H1 (cell line): ENCODE measurements at places on chromosomes 5 and 9. TPM values are rescaled to one million over a fixed set of nuclear protein-coding genes. Genes with fewer than 3 reads are reported as not detected.

UBE2QL1 gene
- 0.43 and 0.44 TPM in 2 replicates for total RNA-seq

GRCh38 chr9:126532489-126532888, 81.2 kb upstream of the LMX1B start:
- H3K36me3 ChIP-seq: no peaks in the 10 kb centered on the region
- H3K27me3 ChIP-seq: peaks cover 8% of the 10 kb centered on the region
- H3K4me1 ChIP-seq: peaks cover 16% of the 10 kb centered on the region
- H3K27ac ChIP-seq: no peak overlapping the region

GRCh38 chr9:117596678-117597077, 107.5 kb upstream of the TLR4 start:
- H3K27me3 ChIP-seq: no peaks in the 10 kb centered on the region
- H3K27ac ChIP-seq: no peak overlapping the region
- peaks cover 16% of the 10 kb centered on the region; the same call in 1 of the 2 replicates for H3K4me1 ChIP-seq

DNA sequence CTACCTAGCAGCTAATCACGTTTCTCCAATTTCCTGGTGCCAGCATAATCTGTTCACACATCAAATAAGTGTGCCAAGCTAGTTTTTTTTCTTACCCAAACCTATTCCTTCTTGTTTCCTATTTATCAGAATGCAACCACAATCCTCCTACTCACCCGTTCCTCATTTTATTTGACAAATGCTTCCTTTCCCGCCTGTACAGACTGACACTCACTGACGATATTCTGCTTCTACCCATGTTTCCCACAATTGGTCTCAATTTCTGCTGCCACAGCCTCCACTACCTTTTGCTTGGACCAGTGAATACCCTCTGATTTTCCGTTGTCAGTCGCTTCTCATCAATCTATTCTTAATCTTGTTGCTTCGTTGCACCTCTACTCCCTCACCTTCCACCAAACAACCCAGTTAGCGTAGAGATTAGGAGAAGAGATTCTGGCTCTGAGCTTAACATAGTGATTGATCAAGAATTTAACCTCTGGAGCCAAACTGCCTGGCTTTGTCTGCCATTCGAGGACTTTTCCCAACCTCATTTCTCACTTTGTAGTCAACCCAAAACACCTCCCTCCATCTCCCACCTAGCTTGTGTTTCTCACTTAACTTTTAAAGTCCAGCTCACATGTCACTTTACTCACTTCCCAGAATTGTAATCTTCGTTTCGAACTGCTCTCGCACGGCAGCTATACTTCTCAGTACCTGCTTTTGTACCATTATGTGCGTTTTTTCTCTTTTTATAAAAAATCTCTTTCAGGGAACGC, 729 bp upstream of the TMEM38B start:
- peaks cover 2% of the 10 kb centered on the region; the same call in 1 of the 2 replicates for H3K4me1 ChIP-seq
- H3K4me3 ChIP-seq: peak overlapping the region; percentile 75; the same call in 1 of the 2 replicates
- H3K27ac ChIP-seq: no peak overlapping the region
- H3K36me3 ChIP-seq: no peaks in the 10 kb centered on the region
- DNase-seq: no peak

GRCh38 chr5:14779975-14780374, 91.6 kb downstream of the ANKH start:
- H3K36me3 ChIP-seq: no peaks in the 10 kb centered on the region
- no peak for DNase-seq
- no peak overlapping the region for H3K4me3 ChIP-seq
- H3K27me3 ChIP-seq: no peaks in the 10 kb centered on the region
- H3K4me1 ChIP-seq: no peaks in the 10 kb centered on the region

GRCh38 chr9:6819529-6819928, 61.8 kb downstream of the KDM4C start:
- no peak overlapping the region for H3K27ac ChIP-seq
- H3K4me1 ChIP-seq: no peaks in the 10 kb centered on the region
- H3K27me3 ChIP-seq: no peaks in the 10 kb centered on the region
- no peak overlapping the region for H3K4me3 ChIP-seq
- DNase-seq: no peak

NUTM2G gene
- total RNA-seq: 0.25 TPM in 1 of 2 replicates, not detected in the other

INSL6 gene
- total RNA-seq: not detected in 2 replicates

DNA sequence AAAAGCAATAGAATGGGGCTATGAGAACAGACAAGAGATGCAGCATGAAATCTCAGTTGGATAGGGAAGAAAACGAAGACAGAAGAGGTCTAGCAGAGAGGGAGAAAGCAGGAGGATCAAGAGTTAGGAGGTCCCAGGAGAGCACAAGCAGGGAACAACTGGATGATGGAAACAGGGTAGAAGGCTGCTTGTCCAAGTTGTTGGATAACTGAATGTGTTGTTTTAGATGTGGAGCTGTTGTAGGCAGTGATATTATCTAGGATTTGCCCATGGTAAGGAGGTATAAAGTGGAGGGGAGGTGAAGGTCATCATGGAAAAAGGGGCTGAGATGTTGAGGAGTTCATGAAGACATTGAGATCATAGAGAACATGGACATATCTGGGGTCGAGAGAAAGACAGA, 12.4 kb upstream of the RHOBTB3 start:
- H3K27ac ChIP-seq: no peak overlapping the region
- no peak for DNase-seq
- no peaks in the 10 kb centered on the region for H3K4me1 ChIP-seq
- H3K4me3 ChIP-seq: no peak overlapping the region

DNA sequence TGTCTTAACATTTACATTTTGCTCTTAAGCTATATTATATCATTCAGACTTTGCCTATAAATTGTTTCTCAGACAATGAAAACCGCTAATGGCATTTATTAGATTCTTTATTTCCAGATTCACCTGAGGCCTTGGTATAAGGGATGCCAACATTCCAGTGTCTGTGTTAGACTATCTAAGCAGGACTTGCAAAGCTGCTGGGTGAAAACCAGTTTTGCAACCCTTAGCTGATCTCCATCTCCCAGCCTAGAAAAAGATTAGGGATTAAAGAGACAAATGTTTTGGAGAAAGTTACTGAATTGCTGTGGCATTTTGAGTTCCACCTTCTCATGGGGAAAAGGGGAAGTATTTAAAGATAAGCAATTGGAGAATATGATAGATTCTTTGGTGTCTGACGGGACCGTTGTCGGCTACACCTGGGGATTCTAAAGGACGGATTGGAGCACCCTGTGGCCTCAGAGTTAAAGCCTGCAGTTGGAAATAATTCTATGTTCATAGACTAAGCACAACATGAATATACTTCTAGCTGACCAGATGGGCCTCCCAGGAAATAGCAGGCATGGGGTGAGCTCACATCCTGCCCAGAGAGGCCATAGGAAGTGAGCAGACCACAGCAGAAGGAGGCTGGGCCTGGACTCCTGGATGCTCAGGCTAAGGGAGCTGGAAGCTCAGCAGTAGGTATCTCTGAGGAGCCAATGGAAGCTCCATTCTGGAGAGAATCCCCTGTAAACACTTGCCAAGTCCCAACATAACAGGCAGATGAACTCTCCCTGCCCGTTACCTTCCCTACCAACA, 21.8 kb downstream of the ENTREP1 start:
- H3K4me1 ChIP-seq: no peaks in the 10 kb centered on the region
- no peak for DNase-seq
- no peaks in the 10 kb centered on the region for H3K36me3 ChIP-seq
- no peaks in the 10 kb centered on the region for H3K27me3 ChIP-seq
- no peak overlapping the region for H3K27ac ChIP-seq
- no peak overlapping the region for H3K4me3 ChIP-seq

- H3K4me3 ChIP-seq: no peak overlapping the region
- no peaks in the 10 kb centered on the region for H3K4me1 ChIP-seq
- H3K27me3 ChIP-seq: no peaks in the 10 kb centered on the region
- DNase-seq: no peak
- H3K36me3 ChIP-seq: no peaks in the 10 kb centered on the region
- no peak overlapping the region for H3K27ac ChIP-seq
These were observed 216.2 kb upstream of the S1PR3 start for GRCh38 chr9:88775037-88775471.

PCDH1 gene
- 101 and 106 TPM in 2 replicates for total RNA-seq

TOR4A gene
- total RNA-seq: 9.2 and 9.3 TPM in 2 replicates

GRCh38 chr5:6632324-6632887, 438 bp downstream of the NSUN2 start:
- no peak for DNase-seq
- H3K4me3 ChIP-seq: peak overlapping the region; percentile 99
- H3K27me3 ChIP-seq: no peaks in the 10 kb centered on the region

DNA sequence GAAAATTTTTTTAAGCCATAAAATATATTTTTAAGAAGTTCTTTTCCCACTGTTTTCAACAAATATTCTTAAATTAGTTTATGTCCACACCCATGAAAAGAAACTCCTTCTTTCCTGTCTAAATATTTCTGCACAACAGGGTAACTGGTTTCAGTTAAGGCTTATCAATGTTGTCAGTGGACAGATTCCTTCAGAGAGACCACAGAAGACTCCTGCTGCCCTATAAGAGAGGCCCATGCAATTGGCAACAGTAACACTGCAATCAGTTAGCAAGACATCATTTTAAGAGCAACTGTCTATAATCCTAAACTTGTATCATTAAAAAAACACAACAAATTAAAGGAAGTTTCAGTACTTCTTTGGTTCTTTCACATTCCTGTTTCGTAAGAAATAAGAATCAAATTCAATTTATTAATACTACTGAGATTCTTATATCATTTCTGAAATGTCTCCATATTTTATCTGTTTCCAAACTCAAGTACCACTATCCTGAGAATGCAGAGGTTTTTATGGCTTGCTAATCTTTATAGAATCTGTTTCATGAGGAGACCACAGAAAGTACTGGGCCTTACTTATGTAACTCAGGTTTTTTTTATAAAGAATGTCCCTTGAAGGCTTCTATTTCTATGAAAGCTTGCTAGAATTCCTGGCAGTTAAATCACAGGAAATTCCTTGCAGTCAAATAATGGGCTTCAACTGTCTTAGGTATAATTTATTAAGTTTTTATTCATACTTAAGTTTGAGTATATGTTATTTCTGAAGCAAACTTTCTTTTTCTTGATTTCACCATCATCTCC, 240.2 kb downstream of the RFX3 start:
- H3K4me1 ChIP-seq: peaks cover 3% of the 10 kb centered on the region; the same call in 1 of the 2 replicates
- H3K4me3 ChIP-seq: no peak overlapping the region
- H3K27me3 ChIP-seq: no peaks in the 10 kb centered on the region
- H3K27ac ChIP-seq: no peak overlapping the region
- no peaks in the 10 kb centered on the region for H3K36me3 ChIP-seq

WDR5 gene
- total RNA-seq: 68.1 and 69.7 TPM in 2 replicates

- H3K36me3 ChIP-seq: no peaks in the 10 kb centered on the region
- no peak for DNase-seq
- H3K27me3 ChIP-seq: no peaks in the 10 kb centered on the region
- H3K4me1 ChIP-seq: no peaks in the 10 kb centered on the region
- no peak overlapping the region for H3K4me3 ChIP-seq
These were observed 185.3 kb downstream of the FAM170A start for GRCh38 chr5:119814655-119815054.

CYSTM1 gene
- total RNA-seq: 25.0 and 28.1 TPM in 2 replicates

IFNA21 gene
- not detected in 2 replicates for total RNA-seq

GABRG2 gene
- total RNA-seq: 2.4 and 2.8 TPM in 2 replicates

GRCh38 chr9:37719526-37719925, 34.1 kb upstream of the TRMT10B start:
- no peak for DNase-seq
- no peak overlapping the region for H3K4me3 ChIP-seq
- no peaks in the 10 kb centered on the region for H3K36me3 ChIP-seq
- H3K4me1 ChIP-seq: no peaks in the 10 kb centered on the region

DNA sequence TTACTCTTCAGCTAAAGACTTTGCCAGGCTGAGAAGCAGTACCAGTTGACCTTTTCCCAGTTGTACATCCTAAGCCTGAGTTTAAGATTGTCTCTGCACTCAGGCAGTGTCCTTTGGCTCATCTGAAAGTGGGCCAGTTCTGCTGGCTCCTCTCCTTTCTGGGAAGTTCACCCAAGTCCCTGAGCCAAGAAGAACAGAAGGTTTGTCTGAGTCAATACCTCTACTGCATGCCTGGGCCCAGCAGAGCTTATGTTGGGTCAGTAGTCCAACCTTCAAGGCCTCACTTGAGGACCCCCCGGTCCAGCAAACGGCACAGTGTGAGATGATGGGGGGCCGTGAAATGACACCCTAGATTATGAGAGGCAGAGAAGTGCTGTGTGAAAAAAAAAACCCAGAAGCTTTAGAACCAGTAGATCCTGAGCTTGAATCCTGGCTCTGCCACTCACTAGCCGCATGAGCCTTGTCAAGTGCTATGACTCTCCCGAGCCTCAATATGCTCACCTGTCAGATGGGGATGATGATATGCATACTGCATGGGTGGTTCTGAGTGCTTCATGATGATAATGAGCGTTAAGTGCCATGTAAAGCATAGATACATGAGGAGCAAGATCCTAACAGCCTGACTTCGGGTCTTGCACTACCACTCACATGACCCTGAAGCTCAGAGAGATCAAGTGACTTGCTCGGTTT, 156.0 kb downstream of the MACROH2A1 start:
- H3K4me1 ChIP-seq: no peaks in the 10 kb centered on the region
- H3K4me3 ChIP-seq: no peak overlapping the region
- H3K27me3 ChIP-seq: no peaks in the 10 kb centered on the region
- DNase-seq: peak; percentile 24
- H3K27ac ChIP-seq: no peak overlapping the region
- H3K36me3 ChIP-seq: no peaks in the 10 kb centered on the region

GRCh38 chr5:44389090-44389822, at the start of gene FGF10:
Gene FGF10 (minus strand): TSS chr5:44389420. CDS start chr5:44388682, 738 bp downstream.
- H3K27me3 ChIP-seq: peaks cover 24% of the 10 kb centered on the region
- peak within 1 kb of the TSS; percentile 57 for H3K4me3 ChIP-seq
- peaks cover 2% of the 10 kb centered on the region for H3K4me1 ChIP-seq
- peak; percentile 33 for DNase-seq

- H3K4me1 ChIP-seq: peaks cover 3% of the 10 kb centered on the region; the same call in 1 of the 2 replicates
- no peaks in the 10 kb centered on the region for H3K36me3 ChIP-seq
- no peak for DNase-seq
- H3K27me3 ChIP-seq: no peaks in the 10 kb centered on the region
- H3K27ac ChIP-seq: no peak overlapping the region
- H3K4me3 ChIP-seq: no peak overlapping the region
These were observed 45.7 kb upstream of the PIK3R1 start for GRCh38 chr5:68169903-68170302.

GRCh38 chr5:110054240-110054639, 364.5 kb downstream of the MAN2A1 start:
- no peaks in the 10 kb centered on the region for H3K36me3 ChIP-seq
- peaks cover 11% of the 10 kb centered on the region; the same call in 1 of the 2 replicates for H3K4me1 ChIP-seq
- H3K27me3 ChIP-seq: 0 out of 2 replicates have a peak, but pooled peaks cover 2% of the 10 kb centered on the region
- no peak for DNase-seq
- no peak overlapping the region for H3K27ac ChIP-seq

DNA sequence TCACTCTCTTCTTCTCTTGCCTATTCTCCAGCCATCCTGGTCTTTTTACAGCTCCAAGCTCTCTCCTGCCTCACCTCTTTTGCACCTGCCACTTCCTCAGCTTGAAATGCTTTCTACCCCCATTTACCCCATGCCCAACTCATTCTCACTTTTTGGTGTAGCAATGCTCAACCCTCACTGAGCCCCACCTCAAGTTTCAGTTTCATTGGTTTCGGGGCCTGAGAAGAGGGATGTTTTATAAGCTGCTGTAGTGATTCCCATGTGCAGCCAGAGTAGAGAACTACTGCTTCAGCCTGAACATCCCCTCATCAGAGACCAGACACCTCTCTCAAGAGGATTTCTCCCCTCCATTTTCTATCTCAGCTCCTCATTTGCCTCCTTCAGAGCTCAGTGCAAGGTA, 45.2 kb upstream of the FYB1 start:
- H3K27ac ChIP-seq: no peak overlapping the region
- H3K36me3 ChIP-seq: no peaks in the 10 kb centered on the region
- no peaks in the 10 kb centered on the region for H3K27me3 ChIP-seq
- DNase-seq: no peak
- H3K4me3 ChIP-seq: no peak overlapping the region
- H3K4me1 ChIP-seq: no peaks in the 10 kb centered on the region

GRCh38 chr9:95411054-95411892, 93.8 kb upstream of the FANCC start:
- DNase-seq: no peak
- H3K4me1 ChIP-seq: no peaks in the 10 kb centered on the region
- no peak overlapping the region for H3K27ac ChIP-seq
